ENCODE measurements at places on chromosomes 2 and 18. TPM values are rescaled to one million over a fixed set of nuclear protein-coding genes. Genes with fewer than 3 reads are reported as not detected.

DNA sequence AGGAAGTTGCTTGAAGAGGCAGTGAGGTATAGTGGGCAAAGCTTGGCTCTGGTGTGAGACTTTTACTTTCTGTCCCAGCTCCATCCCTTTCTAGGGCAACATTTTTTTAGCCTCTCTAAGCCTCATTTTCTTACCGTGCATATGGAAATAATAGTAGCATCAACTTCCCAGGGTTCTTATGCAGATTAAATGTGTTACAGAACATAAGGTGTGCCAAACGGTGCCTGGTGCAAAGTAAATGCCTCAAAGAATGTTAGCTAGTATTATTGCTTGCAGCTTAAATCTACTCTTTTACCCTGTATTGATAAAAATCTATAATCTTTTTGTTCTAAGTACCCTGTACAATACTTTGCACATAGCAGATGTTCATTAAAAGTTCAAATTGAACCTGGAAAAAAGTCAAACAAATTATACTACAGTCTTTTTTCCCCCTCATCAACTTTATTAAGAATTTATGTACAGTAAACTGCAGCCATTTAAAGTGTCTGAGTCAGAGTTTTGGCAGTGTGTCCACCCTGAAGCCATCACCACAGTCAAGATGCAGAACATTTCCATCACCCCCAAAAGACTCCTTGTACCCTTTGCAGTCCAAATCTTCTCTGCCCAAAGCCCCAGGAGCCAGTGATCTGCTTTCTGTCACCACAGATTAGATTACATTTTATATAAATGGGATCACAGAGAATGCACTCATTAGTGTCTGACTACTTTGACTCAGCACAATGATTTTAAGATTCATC lies 10.6 kb downstream of the MAPRE2 start:
- no peaks in the 10 kb centered on the region for H3K27me3 ChIP-seq
- H3K36me3 ChIP-seq: no peaks in the 10 kb centered on the region
- no peak overlapping the region for H3K27ac ChIP-seq
- peaks cover 23% of the 10 kb centered on the region for H3K4me1 ChIP-seq
- no peak for DNase-seq

DNA sequence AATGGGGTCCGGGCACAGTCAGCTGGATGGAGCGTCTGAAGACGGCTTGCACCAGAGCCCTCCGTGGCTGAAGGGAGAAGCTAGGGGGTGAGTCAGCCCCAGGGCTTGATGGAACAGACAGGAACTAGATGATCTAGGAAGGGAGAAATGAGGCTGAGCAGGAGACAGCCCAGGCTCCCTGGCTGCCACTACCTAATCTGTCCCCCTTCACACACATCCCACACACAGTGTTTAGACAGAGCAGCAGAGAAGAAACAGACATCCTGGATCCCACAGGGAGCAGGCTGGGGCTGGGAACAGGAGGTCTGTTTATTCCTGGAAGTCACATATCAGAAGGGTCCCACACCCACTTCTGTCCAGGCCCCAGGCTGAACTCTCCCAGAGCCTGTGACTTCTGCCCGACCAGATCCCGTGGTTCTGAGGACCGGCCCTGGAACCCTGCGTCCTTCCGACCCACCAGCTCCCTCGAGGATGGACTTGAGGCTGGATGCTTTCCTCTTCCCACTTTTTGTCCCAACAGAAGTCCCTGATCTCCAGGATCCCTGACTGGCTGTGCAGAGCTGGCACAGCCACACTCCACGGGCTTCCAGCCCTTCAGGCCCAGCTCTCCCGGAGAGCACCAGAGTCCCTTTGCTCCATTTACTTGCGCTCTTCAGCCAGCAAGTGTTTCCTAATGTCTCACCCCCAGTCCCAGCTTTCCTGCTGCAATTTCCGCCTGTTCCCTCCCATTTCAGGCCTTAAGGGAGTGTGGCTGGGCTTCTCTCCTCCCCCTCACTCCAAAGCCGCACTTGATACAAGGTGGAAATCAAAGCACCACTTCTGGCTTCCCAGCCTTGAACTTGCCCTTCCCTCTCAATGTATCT lies 1.5 kb upstream of the GPBAR1 start:
- DNase-seq: no peak
- H3K4me3 ChIP-seq: no peak overlapping the region
- peaks cover 3% of the 10 kb centered on the region for H3K27me3 ChIP-seq
- peaks cover 11% of the 10 kb centered on the region for H3K36me3 ChIP-seq
- H3K27ac ChIP-seq: peak overlapping the region; percentile 79
- peaks cover 28% of the 10 kb centered on the region for H3K4me1 ChIP-seq

DNA sequence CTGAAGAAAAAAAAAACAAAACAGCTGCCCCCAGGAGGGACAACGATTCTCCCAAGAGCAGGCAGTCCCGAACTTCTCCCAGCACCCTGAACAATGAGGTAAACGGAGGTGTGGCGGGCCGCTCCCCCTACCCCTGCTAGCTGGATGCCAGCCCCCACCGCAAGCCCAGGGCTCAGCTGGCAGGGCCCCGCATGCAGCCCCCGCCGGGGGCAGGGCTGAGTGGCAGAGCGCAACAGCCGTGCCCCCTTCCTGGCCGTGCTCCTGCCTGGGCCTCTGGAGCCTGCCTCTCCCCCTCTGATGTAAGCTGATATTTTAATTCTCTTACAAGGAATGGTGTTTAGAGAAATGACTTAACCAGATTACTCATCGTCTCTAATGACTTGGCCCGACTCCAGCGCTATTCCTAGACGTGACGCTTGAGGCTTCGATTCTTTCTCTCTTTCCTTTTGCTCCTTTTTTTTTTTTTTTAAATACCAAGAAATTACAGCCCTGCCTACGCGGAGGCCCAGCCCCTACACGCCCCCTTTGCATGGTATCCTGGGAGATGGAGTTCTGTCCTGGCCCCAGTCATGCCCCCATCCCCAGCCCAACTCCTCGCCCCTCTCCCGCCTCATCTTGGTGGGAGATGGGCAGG lies 4.6 kb upstream of the ARID5A start:
- H3K4me1 ChIP-seq: peaks cover 41% of the 10 kb centered on the region
- H3K4me3 ChIP-seq: peak overlapping the region; percentile 75
- H3K27ac ChIP-seq: no peak overlapping the region
- peaks cover 16% of the 10 kb centered on the region for H3K27me3 ChIP-seq
- peak; percentile 68 for DNase-seq

ATP6V1B1 gene
- total RNA-seq: not detected

GRCh38 chr2:85999061-85999831 lies 106.4 kb downstream of the POLR1A start:
- H3K36me3 ChIP-seq: peaks cover 3% of the 10 kb centered on the region
- no peak overlapping the region for H3K4me3 ChIP-seq
- DNase-seq: no peak
- no peak overlapping the region for H3K27ac ChIP-seq
